Spleen (tissue), 13 donors: ENCODE measurements at places on chromosomes 16 and 17. TPM values are rescaled to one million over a fixed set of nuclear protein-coding genes. Genes with fewer than 3 reads are reported as not detected.
A peak's percentile ranks its signal among the peaks of the same experiment; 100 is the strongest.

KRTAP3-1 gene
- not detected for total RNA-seq

ALOX15B gene
- 0.20 TPM for total RNA-seq

MTMR4 gene
- 61.9 TPM for total RNA-seq

DNA sequence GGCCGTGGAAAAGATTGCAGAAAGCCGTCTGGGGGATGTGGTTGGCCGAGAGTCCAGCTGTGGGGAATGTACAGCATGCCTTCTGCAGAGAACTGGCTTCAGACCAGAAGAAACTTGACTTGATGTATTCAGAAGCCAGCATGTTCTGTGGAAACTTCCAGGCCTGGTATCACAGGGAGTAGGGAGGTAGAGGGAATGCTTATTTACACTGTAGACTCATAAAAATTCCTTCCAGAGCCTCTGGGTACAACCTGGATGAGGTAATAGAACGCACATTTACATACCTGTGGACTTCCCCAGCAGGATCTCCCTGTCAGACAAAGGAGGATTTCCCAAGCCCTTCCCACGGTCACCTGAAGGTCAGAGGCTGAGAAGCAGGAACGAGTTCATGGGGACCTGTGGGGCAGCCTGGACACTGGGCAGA, 11.8 kb upstream of the GAS7 start:
- DNase-seq = no peak

DNA sequence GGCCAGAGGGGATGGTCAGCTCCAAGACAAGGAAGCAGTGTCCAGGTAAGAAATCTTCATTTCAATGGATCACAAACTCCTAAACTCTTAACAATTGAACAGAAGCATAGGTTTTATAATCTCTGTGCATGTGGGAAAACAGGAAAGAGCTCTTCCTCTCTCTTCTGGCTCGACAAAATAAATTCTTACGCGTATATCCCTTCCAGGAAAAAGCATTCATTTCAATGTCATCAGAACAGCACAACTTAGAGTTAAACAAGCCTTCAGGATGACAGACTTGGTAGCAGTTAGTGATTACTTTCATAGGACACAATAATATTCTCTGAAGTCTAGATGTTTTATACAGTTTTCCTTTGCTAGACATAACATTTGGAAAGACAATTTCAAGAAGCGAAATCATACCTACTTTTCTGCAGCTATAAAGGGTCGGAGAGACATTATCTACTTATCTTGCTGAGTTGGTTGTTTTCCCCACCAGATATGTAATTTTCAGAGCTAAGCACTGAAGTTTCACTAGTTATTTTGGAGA, 19.3 kb upstream of the SLC35G3 start:
- DNase-seq = no peak

GRCh38 chr17:73901661-73902415, 257.6 kb upstream of the SDK2 start:
- peak; percentile 82 for DNase-seq

DNA sequence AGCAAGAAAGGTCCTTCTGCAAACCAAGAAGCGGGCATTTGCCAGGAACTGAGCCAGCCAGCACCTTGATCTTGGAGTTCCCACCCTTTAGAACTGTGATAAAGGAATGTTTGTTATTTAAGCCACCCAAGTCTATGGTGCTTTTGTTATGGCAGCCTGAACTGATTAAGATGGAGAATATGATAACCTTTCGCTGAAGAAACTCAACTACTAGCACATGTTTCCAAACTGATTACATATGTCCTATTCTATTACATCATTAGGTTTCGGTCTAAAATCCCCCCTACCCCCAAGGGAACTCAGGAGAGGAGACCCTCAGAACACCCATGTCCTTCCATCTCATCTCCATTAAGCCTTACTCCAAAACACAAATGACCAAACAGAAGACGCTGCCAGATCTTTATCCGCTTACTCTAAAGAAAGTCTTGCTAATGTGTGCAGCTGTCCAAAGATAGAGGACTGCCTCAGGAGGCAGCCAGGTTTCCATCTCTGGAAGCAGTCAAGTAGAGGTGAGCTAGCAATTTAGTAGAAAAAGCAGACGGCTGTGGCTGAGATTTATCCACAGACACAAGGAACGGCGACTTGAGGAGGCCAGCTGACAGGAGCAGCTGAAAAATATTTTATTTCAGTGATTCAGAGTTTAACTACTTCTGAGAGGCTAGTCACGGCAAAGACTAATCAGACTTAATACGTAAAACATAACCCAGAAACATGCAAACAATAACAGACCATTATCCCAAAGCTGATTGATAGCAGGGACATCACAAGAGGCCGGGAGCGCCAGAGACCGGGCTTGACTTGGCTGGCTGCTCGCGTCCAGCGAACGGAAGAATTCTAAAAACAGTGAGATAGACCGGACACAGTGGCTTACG, 611.4 kb upstream of the CDH5 start:
- DNase-seq = no peak
